ENCODE measurements at places on chromosomes 12 and 14.

GRCh38 chr12:118635276-118635675 lies 258.9 kb downstream of the SUDS3 start:
- DNase-seq, result no peak

GRCh38 chr12:10243818-10244520 lies 31.3 kb downstream of the GABARAPL1 start:
- no peak for DNase-seq

GRCh38 chr12:47987411-47988072 lies 16.7 kb downstream of the COL2A1 start:
- DNase-seq, result no peak

- no peak for DNase-seq
Observed at GRCh38 chr12:46222636-46223035, 46.2 kb downstream of the SLC38A1 start.

DNA sequence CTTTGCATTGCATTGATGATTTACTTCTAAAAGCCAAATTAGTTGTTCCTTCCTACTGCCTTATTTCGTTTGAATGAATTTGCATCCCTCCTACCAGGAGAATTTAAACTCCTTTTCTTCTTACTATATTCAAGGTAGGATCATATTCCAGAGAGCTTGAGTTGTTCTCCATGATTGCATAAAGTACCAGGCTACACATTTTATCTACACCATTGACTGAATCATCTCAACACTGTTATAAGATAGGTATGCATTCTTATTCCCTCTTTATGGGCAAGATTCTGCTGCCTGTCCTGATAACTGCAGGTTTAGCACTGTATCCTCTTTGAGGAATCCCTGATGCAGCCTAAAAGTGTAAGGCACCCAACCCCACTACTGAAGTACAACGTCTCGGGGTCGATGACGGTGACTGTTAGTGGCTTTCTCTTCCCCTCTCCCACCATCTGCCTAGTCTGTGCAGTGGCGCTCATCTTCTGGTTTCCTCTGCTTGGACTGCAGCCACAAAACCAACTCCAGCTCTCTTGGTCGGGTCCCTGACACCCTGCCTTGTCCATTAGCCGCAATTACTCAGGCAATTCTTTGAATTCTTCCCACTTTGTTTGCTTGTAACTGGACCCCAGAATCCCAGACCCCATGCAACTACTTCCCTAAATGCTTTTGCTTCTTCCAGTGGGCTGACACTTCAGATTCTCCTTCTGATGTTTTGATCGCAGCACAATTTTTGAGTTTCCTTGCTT lies 44.4 kb upstream of the STXBP6 start:
- DNase-seq, result no peak

DNA sequence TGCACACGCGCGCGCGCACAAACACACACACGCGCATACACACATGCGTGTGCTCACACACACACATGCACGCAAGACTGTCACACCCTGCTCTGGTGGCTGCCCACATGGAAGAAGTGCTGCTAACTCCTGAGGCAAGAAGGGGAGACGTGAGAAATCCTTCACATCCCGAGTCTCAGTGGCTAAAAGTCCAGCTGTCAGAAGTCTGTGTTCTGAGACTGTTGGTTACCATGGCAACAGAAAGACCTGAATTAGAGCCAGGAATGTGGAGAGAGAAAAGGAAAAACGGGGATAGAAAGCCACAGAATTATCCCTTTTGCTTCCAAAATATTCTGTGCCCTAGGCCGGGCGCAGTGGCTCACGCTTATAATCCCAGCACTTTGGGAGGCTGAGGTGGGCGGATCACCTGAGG lies 71.2 kb downstream of the PPFIBP1 start:
- no peak for DNase-seq

GRCh38 chr12:39989501-39989900 lies 116.4 kb downstream of the SLC2A13 start:
- no peak for DNase-seq

DNA sequence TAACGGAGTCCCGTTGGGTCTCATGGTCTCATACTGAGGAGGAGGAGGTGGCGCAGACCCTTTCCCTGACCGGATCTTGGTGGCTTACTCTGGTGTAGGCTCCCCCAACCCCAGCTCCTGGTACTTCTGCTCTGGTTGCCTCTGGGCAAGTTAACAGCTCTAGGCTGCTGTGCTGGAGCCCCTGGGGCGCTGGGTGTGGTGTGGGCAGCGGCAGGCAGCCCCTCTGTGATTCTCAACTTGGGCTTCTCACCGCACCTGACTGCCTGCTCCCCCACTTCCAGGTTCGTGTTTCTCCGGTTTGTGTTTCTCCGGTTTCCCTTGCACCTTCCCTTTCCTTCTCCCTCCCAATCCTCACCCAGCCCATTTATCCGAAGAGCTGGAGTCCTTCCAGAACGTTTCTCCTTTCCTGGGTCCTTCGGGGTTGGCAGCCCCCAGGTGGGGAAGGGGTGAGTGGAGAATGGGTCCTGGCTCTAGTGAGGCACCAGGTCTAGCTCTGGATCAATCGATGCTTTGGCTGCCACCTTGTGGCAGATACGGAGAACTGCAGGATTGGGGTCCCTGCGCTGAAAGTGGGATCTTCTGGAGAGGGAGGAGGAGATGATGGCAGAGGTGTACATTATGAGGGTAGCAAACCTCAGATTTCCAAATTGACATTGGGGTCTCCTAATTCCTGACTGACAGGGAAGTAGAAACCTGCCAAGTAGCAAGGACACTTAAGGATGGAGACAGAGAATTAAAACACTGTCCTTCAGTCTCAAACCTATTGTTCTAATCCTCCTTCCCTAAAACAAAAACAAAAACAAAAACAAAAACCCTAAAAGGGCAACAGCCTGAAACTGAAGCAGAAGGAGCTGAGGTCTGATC lies 8.3 kb downstream of the CISTR start:
- no peak for DNase-seq

DNA sequence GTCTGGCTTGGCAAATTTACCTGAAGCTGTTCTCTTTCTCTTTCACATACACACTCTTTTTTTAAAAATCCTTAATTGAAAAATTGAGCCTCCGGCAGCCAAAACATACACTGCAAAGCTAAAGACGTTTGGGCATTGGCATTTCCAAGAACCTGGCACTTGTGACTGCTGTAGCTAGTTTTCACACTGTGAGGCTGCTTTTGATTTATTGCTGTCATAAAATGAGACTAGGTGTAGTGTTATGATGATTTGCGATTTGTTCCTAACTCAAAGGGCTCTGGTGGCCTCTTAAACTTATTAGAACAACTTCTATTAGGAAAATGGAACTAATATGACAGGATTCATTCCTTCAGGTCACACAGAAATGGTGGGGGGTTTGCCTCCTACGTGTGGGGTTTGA lies 377.1 kb upstream of the FAR2 start:
- DNase-seq, result no peak

DNA sequence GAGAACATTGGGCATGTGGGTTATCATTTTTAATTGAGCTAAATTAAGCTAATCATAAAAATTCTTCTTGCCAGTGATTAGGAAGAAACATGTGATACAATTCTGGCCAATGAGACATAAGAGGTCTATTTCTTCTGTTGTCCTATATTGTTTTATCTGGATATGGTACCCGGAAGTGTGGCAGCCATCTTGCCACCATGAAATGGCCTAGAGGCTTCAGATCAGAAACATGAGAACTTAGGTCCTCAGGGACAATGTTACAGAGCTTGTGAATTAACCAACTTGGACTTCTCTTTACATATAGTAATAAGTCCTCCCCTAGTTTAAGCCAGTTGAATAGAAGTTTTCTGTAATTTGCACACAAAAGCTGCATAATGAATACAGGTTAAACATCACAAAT lies 30.5 kb downstream of the MBIP start:
- DNase-seq, result no peak

DNA sequence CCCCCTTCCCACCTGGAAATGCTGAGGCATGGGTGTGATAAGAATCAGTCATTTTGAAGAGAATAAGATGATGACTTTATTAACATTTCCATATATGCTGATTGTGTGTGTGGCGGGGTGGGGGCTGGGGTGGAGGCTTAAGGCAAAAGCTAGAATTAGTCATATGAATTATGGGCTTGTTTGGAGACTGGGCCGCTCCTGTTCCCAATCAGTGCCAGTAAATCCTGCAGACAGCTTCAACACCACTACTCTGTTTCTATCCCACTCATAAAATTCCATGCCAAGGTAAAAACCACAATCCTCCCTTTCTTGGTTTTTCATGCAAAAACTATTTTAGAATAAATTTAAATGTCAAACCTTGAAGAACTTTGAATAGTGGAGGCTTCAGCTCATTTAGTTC lies 29.9 kb upstream of the SLC38A2 start:
- no peak for DNase-seq

DNA sequence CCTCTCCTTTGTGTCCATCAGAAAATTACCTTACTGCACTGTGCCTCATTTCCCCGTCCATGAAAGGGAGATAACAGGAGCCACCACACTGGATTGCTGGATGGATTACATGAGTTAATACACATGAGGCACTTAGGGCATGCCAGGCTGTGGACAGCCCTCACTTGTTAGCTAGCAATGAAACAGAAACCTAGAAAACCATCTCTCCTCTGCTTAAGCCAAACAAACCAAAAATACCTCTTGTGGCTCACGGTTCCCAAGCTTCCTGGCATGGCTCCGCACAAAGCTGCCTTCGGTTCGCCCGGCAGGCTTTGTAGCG lies 660 bp upstream of the HCFC2 start:
- DNase-seq, result no peak

DNA sequence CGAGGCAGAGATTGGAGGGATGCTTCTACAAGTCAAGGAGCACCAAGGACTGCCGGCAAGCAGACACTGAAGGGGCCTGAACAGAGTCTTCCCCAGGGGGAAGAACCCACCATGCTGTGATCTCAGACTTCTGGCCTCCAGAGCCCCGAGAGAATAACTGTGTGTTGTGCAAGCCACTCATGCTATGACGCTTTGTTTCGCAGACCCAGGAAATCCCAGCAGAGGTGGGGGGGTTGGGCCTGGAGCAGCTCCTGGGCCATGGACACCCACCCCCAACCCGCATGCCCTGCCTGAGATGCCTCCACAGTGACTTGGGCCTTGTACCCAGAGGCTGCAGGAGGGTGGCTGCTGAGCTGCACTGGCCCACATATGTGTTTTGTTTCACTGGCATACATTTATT lies 31.2 kb downstream of the ARL6IP4 start:
- DNase-seq, result no peak

GRCh38 chr12:105672121-105672975 lies 341.9 kb downstream of the C12orf75 start:
- no peak for DNase-seq

DNA sequence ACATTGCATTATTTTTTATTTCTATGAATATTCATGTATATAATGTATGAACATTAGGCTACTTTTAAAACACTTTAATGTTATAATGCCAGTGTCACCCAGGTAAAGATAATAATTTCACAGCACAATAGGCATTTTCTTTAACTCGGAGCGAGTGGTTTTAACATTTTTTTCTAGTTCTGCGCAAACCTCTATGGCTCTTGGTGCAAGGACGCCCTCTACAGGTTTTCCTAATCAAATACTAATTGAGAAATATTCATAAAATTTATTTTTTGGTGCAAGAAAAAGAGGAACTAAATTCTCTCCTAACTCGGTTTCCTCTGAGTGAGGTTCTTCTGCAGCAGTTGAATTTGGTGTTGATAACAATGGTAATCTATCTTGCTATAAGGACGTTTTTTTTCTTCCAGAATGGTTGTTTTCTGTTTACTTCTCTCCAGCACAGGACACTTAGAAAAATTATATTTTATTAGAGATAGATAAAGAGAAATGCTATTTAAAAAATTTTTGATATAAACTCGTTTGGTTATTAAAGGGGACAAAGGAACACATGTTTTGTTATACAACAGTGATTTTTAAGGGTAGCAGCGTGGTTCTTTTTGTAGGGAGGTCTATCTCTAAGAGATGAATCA lies 2.4 kb upstream of the WIF1 start:
- DNase-seq, result no peak

DNA sequence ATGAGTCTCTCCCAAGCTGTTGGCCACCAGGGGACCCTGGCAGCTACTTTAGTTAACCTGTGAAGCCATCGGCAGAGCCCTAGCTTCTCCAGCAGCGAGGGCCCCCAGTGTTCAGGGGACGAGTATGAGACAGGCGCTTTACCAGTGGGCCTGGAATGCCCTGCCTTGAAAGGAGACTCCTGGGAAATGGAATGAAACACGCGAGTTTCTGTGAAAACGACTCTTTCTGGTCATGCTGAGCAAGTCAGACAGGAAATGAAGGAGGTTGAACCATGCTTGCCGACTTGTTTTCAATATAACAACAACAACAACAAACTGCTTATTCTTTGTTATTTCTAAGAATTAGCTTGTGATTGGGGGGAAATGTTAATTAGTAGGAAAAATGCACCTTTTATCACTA lies 42.9 kb downstream of the SFSWAP start:
- DNase-seq, result no peak

- no peak for DNase-seq
Observed at GRCh38 chr12:49557917-49558215, 10.1 kb downstream of the MCRS1 start.

DNA sequence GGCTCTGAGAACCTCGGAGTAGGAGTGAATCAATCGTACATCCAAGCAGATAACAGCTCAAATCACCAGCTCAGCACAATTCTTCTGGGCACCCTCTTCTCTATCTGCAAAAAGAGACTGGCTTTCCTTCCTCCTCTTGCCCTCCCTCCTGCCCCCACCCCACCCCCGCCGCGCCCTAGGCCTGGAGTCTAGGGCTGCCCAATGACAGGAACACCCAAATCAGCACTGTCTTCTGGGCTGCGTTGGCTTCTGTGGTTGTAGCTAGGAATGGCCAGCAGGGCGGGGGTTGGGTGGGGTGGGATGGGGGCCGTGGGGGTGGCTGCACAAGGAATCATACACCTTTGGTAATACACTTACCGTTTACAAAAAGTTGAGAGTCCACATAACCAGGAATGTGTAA lies 28.0 kb upstream of the TMCC3 start:
- no peak for DNase-seq

GRCh38 chr14:49984424-49984823 lies 91.5 kb downstream of the ARF6 start:
- no peak for DNase-seq

GRCh38 chr12:132886529-132887477 lies 602 bp downstream of the CHFR start:
- no peak for DNase-seq

DNA sequence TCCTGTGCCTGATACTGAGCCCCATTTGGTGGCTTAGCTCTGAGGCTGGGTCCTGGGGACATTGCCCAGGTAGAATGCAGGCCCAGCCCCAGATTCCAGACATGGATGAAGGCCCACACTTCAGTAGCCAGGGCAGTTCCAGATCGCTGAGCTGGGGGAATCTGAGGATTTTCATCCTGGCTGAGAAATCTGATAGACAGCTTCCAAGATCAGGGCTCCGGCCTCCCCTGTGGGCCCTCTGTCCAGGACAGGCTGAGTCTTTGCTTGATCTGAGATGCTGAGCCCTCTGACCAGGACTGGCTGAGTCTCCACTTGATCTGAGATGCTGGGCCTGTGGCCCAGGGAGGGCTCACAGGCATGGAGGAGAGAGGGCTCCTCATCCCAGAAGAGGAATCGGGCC lies 3.3 kb upstream of the RASAL1 start:
- no peak for DNase-seq

- DNase-seq, result no peak
Observed at GRCh38 chr12:55965941-55966407, at the start of gene PMEL. Gene PMEL (minus strand): TSS chr12:55966042. CDS start chr12:55966011, 31 bp downstream.

- no peak for DNase-seq
Observed at GRCh38 chr14:35952584-35952983, 126.4 kb downstream of the BRMS1L start.

GRCh38 chr12:54956322-54956721 lies 28.2 kb downstream of the TESPA1 start:
- DNase-seq, result no peak

- DNase-seq, result no peak
Observed at GRCh38 chr14:102539544-102540314, 30.2 kb upstream of the ANKRD9 start.

Measured in T-helper 1 cell (primary cell).